ENCODE measurements at places on chromosomes 5 and 9.

DNA sequence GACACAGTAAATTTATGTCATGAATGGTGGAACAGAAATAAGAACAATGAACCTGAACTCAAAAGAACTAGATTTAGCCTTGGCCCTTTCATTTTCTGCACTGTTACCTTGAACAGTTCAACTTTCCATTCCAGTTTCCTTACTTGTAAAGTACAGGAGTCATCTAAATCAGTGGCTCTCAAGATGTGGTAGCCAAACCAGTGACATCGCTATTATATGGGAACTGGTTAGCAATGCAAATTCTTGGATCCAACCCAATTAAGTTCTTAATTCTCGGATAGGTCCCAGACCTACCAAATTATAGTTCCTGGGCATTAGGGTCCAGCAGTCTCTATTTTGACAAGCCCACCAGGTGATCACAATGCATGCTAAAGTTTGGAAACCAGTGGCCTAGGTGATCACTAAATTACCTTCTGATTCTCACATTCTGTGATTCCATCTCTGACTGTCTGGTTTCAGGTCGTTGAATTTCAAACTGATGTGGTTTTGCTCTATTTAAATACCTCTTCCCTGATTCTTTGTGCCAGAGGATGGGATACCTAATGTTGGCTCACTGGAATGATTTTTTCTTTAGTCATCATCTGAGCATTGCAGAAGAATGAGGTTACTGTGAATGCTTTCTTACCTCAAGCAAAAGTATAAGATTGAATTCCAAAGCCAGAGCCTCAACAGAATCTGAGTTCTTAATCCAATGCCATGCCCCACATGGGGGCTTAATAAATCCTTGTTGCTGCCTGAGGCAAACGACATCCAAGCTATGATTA is 253.8 kb downstream of the ENC1 start:
- DNase-seq, result no peak

DNA sequence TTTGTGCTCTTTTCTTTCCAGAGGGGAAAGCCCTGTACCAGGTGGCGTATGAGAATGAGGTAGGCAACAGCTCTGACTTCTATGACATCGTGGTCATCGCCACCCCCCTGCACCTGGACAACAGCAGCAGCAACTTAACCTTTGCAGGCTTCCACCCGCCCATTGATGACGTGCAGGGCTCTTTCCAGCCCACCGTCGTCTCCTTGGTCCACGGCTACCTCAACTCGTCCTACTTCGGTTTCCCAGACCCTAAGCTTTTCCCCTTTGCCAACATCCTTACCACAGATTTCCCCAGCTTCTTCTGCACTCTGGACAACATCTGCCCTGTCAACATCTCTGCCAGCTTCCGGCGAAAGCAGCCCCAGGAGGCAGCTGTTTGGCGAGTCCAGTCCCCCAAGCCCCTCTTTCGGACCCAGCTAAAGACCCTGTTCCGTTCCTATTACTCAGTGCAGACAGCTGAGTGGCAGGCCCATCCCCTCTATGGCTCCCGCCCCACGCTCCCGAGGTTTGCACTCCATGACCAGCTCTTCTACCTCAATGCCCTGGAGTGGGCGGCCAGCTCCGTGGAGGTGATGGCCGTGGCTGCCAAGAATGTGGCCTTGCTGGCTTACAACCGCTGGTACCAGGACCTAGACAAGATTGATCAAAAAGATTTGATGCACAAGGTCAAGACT is 10.3 kb downstream of the PCYOX1L start:
- no peak for DNase-seq

GRCh38 chr5:113142186-113142585 is 165.6 kb downstream of the DCP2 start:
- no peak for DNase-seq

DNA sequence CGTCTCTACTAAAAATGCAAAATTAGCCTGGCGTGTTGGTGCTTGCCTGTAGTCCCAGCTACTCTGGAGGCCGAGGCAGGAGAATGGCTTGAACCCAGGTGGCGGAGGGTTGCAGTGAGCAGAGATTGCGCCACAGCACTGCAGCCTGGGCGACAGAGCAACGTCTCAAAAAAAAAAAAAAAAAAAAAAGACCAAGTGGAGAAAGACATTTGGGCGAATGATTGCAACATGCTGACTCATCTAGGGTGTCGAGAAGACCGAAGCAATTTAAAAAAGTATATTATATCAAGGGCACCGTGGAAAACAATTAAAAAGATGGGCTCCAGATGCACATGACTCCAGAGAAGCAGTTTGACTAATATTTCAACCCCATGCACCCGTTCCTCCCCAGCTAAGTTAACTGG is 9.2 kb downstream of the KLF4 start:
- no peak for DNase-seq

DNA sequence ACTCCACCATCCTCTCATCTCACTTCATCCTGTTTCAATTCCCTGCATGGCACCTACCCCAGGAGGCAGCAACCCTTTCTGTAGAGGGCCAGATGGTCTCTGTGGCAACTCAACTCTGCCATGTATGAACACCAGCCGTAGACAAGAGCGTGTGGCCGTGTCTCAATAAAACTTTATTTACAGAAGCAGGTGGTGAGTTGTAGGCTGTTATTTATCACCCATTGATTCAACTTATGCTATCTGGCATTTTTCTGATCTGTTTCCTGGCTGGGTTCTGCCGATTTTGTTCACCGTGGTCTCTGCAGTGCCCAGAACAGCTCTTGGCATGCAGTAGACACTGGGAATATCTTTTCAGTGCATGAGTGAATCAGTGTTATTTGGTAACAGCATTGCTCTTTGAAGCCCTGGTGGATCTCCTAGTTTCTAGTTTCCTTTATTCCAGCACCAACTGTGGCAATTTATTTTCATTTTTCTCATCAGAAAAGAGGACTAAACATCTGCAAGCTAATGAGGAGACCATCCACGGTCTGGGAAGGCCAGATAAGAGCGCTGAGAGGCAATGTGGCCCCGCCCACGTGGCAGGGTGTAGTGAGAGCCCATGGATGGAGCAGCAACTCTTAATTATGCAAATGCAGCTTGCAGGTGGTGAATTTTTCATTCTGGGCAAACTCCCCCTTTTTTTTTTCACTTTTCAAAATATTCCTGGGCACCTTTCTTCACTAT is 77.9 kb downstream of the CTSL start:
- no peak for DNase-seq

DNA sequence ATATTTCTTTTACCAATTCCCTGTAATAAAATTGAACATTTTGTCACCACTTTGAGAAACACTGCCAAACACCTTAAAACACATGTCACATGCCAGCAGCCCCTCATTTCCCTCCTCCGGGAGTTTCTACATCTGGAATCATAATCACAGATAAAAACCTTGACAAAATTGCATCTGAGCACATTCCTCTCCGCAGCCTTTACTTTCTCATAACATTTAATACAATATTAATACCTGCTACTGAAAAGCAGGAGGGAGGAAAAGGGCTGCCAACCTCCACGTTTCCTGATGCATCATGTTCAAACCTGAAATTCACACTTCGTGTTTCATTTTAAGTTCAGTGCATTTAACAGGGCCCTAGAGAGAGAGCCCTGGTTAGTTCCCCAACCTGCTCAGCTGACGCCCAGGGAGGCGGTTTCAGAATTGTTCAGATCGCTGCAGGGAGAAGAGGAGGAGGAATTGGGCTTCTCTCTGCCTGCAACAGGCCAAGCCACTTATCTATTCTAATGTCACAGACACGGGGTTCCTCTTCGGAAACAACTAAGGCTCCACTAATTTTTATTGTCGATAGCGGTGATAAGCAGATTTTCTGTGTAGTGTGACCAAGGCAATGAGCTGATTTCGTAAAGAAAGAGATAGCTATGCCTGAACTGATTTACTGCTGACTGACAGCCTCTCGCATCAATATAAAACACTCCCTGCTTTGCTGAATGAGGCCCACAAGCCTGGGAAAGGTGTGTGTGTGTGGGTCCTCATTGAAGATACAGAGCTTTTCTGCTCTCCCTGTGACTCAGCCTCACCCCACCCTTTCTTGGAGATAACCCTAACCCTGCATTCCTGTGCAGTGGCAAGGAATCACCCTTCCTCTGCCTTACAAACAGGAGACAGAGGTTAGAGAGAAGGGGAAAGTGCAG is 4.9 kb upstream of the LHX2 start:
- no peak for DNase-seq

DNA sequence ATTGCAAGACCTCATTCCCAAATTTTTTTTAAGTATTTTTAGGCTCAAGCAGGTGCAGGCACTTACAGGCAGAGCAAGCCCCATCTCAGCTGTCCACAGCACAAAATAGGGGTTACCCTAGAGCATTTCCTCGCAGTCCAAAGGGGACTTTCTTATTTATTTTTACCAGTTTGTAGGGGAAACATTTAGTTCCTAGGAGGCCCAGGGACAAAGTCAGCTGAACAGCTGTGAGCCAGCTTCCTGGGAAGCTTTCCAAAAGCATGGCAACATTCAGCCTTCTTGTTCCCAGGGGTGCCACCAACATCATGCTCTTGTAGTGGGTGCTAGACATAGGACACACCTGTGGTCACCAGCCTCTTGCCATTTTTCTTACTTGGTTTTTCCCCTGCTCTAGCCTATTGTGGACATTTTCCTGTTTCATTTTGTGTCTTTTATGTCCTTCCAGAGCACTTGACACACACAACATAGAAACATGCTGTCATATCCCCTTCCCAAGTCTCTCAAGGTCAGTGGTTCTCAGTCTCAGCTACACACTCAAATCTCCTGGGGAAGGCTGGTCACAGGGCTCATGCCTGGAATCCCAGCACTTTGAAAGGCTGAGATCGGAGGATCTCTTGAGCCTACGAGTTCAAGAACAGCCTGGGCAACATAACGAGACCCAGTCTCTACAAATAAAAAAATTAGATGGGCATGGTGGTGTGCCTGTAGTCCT is 38.2 kb downstream of the HAVCR1 start:
- DNase-seq, result no peak

GRCh38 chr5:61732796-61733195 is 400.7 kb downstream of the ZSWIM6 start:
- DNase-seq, result no peak

GRCh38 chr5:171024084-171024483 is 162.3 kb downstream of the RANBP17 start:
- DNase-seq, result no peak

DNA sequence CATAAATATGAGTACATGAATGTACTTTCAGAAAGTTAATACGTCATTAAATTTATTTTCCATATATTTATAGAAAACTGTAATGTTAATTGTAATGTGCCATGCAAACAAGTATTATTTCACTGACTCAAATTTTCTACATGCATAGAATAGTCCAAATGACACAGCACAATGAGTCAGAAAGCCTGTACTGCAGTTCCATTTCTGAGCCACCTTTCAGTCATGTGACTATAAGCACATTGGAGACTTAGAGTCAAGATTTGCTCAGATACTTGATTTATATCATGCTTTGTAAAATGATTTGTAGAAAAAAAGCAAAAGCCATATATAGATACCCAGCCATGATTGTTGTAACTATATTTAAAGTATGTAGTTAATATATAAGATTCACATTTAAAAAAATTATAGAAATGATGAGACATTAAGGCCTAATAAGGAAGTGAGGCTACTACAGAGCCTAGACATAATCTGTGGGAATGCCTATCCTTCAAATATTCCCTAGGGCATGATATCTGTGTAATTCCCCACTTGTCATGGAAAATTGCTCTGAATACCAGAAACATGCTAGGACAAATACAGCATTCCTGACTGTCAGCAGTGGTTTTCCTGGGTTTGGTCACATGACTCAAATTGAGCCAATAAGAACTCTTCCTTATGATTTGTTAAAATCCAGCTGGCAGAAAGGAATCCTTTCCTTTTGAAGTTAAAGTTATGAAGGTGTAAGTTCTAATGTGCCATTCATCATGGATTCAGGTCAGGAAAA is 50.0 kb downstream of the PTPRD start:
- no peak for DNase-seq

DNA sequence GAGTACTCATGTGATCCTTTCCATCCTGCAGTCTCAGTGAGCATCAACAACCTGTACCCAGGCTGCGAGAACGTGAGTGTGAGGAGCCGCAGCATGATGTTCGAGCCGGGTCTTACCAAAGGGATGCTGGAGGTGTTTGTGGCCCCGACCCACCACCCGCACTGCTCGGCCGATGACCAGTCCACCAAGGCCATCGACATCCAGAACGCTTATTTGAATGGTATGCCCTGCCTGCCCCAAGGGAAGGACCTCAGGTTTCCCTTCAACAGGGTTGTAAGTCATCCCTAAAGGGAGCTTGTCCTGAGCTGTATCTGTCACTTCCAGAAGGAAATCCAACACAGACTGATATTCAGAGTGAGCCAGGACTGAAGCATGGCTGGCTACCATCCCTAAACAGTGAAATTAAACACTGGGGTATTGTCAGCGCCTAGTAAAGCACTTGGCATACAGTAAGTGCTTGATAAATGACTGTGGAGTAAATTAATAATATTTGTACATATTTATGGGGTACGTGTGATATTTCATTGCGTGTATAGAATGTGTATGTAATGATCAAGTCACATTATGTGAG is 39.3 kb upstream of the CTSL start:
- DNase-seq, result no peak
